Frontal cortex (tissue), 4 donors: ENCODE measurements at places on chromosomes 11 and 22. TPM values are rescaled to one million over a fixed set of nuclear protein-coding genes. Genes with fewer than 3 reads are reported as not detected.

DNA sequence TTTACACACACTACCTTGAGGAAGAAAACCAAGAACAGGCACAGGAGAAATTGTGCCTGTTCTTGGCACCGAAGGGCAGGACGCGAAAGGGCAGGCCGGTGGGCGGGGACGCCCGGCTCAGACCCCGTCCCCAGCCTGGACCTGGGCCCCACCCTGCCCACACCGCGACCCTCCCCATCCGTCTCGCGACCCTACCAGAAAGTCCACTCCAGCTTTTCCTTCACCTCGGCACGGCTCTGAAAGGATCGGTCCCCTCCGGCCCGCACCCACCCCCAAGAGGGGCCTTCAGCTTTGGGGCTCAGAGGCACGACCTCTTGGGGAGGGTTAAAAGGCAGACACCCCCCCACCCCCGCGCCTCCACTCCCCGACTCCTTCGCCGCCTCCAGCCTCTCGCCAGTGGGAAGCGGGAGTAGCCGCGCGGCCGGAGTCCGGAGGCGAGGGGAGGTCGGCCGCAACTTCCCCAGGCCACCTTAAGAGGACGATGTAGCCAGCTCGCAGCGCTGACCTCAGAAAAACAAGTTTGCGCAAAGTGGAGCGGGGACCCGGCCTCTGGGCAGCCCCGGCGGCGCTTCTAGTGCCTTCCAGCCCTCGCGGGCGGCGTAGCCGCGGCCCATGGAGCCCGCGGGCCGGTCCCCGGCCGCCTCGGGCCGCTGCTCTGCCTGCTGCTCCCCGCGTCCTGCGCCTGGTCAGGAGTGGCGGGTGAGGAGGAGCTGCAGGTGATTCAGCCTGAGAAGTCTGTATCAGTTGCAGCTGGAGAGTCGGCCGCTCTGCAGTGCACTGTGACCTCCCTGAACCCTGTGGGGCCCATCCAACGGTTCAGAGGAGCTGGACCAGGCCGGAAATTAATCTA is 4.4 kb downstream of the SEC14L6 start:
- DNase-seq: no peak

DNA sequence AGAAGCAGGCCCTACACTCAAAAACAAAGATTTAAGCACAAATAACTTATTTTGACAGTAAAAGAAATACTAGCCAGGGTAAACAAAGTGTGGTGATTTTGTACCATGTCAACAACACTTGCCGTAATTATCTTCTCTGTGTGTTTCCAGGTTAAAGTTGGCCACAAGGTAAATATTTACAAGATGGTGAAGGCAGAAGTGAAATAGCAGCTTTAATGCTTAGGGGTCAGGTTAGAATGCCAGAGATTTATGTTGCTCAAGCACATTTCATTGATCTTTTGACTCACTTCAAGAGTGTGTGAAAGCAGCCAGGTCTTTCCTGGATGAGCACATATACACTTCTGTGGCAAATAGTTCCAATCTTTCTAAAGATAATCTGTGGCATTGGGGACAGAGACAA is 270.2 kb upstream of the LUZP2 start:
- no peak for DNase-seq

The DLG2 gene
- total RNA-seq: 174 TPM

The GNAZ gene
- 183 TPM for total RNA-seq

The OR56A1 gene
- under 0.01 TPM for total RNA-seq

The HPS4 gene
- 28.1 TPM for total RNA-seq

GRCh38 chr11:2891326-2892214 is 6.0 kb upstream of the CDKN1C start:
- DNase-seq: no peak

The GAL3ST1 gene
- 1.2 TPM for total RNA-seq

GRCh38 chr11:70098936-70099335 is 20.8 kb downstream of the ANO1 start:
- no peak for DNase-seq

- DNase-seq: no peak
Measured at GRCh38 chr11:129242855-129243254, 50.7 kb upstream of the ARHGAP32 start.

- no peak for DNase-seq
Measured at GRCh38 chr11:130439160-130439519, 9.3 kb upstream of the ADAMTS15 start.

DNA sequence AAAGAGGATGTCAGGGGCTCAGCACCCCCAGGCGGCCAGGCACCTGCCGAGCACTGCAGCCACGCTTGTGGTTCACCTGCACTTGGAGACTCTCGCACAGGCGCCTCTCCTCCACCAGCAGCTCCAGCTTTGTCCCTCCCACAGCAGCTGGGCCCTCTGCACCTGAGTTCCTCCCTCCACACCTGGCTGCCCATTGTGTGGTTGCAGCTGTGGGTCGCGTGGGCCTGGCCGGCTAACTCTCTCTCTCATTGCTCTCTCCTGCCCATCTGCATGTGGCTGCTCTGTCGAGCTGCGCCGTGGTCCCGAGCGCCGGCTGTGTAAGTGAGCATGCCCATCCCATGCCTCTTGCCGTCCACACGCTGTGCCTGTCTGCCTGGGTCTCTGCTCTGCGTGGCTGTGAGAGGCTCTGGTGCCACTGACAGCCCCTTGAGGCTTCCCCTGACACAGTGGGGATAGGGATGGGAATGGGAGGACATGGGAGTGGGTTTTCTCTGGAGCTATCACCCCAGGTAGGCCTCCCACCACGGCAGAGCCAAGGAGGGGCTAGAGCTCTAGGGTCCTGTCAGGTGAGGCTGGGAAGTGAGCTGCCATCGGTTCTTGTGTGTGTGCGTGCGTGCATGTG is 8.5 kb upstream of the ACR start:
- no peak for DNase-seq

The LRRC10B gene
- 2.9 TPM for total RNA-seq

- DNase-seq: no peak
Measured at GRCh38 chr11:6099577-6099976, 7.9 kb upstream of the OR56B4 start.

DNA sequence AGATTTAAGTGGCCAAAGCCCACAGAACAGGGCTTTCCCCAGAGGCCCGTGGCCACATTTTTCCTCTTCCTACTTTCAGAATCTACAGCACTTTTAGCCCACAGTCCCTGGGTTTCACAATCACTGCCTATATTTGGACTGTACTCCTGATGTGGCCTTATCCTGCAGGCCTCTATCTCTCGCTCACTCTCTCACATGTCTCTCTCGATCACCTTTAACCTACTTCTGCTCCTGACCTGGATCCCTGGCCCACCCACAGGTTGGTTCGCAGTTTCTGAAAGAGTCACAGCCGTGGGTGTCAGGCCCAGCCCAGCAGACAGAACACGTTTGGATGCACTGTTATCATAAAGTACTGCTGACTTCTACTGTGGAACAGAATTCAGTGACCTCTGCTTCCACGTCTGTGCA is 55.5 kb downstream of the LARGE1 start:
- DNase-seq: no peak

DNA sequence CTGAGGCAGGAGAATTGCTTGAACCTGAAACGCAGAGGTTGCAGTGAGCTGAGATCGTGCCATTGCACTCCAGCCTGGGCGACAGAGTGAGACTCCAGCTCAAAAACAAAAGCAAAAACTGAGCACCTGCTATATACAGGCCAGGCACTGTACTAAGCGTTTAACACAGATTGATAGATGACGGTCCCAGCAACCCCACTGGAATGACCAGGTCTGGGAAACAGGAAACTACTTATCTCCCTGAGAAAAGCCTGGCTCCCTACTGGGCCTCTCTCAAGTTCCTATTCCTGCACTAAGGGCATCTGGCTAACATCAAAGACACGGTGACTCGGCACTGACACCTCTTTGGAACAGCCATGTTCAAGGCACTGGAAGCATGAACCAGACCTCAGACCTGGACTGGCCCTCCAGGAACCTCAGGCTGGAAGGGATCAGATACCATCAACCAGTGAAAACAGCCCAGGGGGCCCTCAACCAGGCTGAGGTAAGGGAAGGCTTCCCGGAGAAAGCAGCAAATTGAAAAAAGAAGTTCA is 16.6 kb downstream of the ARAP1 start:
- DNase-seq: no peak

- DNase-seq: no peak
Measured at GRCh38 chr22:30420347-30421125, 5.0 kb upstream of the MTFP1 start.

The TEAD1 gene
- 12.2 TPM for total RNA-seq

The SPCS2 gene
- 15.9 TPM for total RNA-seq

The EIF4G2 gene
- total RNA-seq: 941 TPM

GRCh38 chr22:19994851-19995610 is 21.6 kb downstream of the ARVCF start:
- no peak for DNase-seq

DNA sequence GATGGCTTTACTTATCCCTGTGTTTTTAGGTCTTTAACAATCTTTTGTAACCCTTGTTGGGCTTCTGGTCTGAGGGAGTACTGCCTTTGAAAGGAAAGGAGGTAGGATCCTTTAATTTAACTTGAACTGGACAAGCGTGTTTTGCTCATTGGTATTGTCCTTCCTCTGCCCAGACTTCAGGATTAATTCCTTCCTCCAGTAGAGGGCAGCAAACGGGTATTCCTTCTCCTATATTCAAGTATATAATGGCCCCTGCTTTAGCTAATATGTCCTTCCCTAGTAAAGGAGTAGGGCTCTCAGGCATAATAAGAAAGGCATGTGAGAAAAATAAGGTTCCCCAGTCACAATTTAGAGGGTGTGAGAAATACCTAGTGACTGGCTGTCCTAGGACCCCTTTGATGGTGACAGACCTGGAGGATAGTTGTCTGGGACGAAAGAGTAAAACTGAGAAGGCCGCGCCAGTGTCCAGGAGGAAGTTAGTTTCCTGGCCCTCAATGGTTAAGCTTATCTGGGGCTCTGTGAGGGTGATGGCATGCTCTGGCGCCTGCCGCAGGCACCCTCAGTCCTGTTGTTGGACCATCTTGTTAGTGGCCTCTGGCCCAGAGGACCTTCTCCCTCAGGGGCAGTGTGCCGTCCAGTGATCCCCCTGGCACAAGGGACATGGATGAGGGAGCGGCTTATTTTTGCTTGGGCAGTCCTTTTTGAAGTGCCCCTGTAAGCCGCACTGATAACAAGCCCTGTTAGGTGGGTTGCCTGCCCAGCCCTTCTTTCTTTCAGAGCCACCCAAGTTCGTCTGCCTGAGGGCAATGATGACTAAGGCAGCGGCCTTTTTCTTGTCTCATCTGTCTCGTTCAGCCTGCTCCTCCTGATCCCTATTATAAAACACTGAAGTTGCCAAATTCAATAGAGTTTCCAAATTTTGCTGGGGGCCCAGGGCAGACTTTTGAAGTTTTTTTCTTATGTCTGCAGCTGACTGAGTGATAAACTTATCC is 51.8 kb downstream of the C11orf71 start:
- no peak for DNase-seq

DNA sequence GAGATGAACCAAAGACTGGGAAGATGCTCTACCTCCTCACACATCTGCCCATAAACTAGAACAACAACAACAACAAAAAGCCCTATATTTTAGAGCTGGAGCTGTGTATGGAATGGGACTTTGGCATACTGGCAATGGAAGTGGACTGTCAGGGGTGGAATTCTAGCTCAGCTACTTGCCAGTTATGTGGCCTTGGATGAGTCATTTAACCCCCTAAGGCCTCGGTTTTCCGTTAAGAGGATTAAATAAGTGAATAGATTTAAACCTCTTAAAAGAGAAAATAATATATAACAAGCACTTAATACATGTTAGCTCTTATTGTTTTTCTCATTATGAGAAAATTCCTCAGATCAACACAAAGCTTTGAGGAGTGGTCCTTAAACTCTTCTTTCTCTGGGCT is 195.0 kb downstream of the KIF18A start:
- DNase-seq: no peak

- DNase-seq: no peak
Measured at GRCh38 chr11:36452236-36452940, 57.7 kb downstream of the TRAF6 start.

The FADS3 gene
- 35.5 TPM for total RNA-seq

- DNase-seq: no peak
Measured at GRCh38 chr11:17686231-17686980, 33.0 kb upstream of the MYOD1 start.

DNA sequence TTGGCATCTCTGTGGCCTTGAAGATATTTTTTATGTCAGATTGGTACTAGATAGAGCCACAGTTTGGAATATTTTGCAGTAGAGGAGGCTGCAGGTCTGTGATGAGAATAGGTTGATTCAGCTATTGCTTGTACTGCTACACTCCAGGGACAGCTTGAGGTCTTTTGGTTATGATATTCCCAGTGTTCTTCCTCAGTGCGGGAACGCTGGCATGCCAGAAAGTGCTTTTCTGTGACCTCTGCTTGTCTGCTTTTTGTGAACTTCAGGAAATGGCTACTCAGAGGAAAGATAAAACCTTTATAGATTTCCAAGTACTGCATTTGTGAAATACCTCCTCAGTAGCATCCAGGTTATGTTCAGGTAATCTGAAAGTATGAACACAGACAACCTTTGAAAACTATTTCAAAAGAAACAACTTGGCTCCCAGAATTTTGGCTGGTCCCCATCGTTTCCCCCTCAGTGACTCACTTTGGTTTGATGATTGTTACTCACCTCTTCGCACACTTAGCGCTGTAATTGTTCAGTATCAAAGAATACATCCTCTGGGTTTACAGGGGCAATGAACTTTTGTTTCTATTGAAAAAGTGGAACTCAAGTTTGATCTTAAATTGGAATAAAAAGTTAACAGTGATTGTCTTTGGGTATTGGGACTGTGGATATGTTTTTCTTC is 191.4 kb downstream of the HIPK3 start:
- no peak for DNase-seq
